ENCODE measurements at places on chromosomes 13 and 19.

DNA sequence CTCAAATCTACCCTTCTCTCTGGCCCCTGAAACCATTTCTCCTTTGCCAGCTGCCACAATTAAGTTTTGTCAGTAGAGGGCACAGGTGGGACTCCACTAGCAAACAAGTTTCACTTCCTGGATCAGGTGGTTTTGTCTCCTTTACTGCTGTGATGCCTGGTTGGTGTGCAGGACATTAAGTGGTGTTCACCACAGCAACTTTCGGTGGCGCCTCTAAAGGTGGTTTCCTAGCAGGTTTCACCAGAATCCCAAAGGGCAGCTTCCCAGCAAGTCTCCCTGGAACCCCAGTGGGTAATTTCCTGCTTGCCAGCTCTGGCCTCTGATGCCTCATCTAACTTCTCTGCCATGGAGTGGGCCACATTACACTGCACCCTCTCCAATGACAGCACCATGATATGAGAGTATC, 16.6 kb downstream of the MED4 start:
- DNase-seq, result peak; percentile 27

DNA sequence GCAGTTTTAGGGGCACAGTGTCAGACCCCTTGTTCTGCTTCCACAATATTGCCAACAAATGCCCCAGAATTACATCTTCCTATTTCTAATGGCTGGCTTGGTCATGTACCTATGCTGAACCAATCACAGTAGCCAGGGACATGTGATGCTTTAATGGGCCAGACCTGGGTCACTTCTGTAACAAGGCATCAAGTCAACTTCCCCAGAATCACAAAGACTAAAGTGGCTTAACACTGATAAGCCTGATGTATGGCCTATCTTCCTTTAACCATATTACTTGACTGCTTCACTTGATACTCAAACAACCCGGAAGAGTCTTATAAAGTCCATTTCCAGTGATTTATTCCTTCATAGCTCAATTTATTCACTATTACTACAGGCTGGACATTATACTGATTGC, 19.6 kb downstream of the LNX2 start:
- no peak for DNase-seq

DNA sequence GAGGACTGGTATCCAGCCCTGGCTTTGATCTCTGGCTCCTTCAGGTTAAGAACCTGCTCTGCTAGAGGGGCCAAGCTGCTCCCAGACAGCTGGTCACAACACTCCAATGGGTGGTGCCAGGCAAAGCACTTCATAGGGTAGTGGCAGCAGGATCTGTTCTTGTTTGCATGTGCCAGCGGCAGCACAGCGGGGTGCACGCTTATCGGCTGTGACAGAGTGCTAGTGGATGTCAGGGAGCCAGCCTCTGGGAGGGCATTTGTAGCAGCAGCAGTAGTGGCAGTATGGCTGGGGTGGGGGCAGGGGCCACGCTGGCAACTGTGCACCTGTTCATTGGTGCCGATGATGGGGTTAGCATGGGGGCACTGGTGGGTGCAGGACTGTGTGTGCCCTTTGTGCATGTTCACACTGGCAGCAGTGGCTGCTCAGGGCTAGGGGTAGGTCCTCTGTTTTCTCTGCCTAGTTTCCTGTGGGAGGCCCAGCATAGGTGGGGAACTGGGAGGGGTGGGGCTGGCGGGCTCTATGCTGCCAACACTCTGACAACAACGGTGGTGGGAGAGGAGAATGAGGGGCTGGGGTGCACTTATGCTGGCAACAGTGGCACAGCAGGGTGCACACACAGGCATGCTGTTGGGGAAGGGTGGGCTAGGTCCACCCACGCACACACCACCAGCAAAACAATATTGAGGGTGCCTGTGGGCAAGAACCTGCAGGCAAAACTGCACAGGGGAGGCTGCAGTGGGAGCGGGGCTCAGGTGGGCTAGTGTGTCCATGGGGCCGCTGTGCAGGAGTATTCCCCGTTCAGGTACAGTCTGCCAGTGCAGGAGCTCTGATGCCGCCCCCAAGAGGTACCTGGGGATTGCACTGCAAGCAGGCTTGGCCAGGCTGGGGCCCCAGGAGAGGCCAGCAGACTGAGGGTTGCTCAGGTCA, 19.3 kb downstream of the AP1M1 start:
- no peak for DNase-seq

- DNase-seq, result no peak
Observed at GRCh38 chr13:112968910-112969691, at the start of gene MCF2L. Gene MCF2L, plus strand, starts transcription at chr13:112969214. Its CDS starts 166 bp downstream, at chr13:112969380.

GRCh38 chr13:113838711-113839201, 25.1 kb downstream of the GAS6 start:
- no peak for DNase-seq

- DNase-seq, result no peak
Observed at GRCh38 chr19:3725121-3725520, 16.9 kb downstream of the TJP3 start.

- no peak for DNase-seq
Observed at GRCh38 chr13:47433461-47434005, 536.7 kb upstream of the HTR2A start.

DNA sequence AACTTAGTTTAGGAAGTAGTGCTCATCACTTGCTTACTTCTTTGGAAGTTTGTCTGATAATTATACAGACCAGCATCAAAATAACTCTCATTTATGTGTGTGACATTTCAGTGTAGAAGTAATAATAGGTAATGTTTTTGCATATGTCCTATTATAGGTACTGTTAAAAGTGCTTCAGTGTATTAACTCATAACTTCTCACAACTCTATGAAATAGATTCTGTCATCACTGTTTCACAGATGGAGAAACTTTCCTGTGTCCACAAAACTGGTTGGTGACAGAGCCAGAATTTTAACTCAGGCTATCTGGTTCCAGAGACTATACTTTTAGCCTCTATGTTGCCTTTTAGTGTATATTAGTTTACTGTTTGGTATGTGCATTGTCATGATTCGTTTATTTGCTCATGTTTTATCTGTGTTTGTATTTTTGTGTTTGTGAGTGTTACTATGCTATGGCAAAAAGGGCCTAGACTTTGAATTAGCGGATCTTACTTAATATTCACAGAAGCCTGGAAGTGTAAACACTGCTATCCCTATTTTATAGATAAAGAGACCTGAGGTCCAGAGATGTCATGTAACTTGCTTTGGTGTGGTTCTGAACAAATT, 12.7 kb downstream of the LPAR6 start:
- DNase-seq, result no peak

DNA sequence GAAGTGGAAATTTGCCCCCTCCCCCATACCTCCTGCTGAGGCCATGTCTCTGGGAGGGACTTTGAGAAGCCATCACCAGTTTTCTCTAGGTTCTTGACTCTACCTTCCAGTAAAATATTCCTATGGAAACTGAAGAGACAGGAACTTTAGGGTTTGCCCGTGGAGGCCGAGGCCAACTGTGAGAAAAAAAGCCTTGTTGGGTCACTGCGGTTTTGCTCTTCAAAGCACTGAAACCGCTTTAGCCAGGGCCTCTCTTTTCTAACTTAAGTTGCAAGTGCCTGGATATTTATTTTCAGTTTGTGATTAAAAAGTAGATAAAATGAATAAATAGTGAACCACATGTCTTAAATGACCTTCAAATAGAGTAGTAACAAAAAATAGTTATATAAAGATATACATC, 159.7 kb upstream of the TSC22D1 start:
- DNase-seq, result no peak

- peak; percentile 69 for DNase-seq
Observed at GRCh38 chr19:57406516-57407123, 4.3 kb upstream of the ZNF17 start.

- DNase-seq, result peak; percentile 93
Observed at GRCh38 chr19:11797491-11797890, 832 bp upstream of the ZNF491 start.

DNA sequence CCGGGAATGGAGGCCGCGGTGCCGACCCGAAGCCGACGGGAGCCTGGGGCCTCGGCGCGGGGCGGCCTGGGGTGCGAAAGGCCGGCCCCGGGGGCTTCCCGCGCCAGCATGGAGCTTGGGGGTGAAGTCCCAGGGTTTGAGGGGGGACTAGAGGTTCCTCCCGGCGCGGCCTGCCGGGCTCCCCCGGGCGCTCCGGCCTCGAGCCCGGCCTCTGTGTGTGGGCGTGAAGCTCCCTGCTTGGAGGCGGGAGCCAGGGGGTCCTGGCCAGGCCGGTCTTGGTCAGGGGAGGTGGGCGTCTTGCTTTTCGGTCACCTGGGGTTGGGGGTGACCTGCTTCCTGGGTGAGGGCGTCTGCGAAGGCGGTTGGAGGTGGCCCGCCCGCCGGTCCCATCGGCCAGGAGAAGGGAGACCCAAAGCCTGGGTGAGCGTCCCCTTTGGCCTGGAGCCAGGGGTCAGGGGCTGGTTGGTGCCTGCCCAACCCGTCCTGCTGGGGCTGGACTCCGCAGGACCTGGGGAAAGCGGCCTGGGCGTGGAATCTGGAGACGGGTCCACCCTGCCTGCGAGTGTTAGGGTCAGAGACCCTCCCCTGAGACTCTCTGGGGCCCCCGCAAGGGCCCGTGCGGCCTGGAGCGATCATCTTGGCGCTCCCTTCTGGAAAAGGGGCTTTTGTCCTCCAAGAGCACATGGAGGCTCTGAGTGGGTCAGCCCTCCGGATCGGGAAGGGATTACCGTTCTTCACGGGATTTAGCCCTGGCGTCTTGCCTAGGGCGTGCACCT, 535 bp downstream of the BSG start:
- DNase-seq, result peak; percentile 71

- DNase-seq, result no peak
Observed at GRCh38 chr13:20227288-20227687, 4.8 kb downstream of the GJB6 start.

DNA sequence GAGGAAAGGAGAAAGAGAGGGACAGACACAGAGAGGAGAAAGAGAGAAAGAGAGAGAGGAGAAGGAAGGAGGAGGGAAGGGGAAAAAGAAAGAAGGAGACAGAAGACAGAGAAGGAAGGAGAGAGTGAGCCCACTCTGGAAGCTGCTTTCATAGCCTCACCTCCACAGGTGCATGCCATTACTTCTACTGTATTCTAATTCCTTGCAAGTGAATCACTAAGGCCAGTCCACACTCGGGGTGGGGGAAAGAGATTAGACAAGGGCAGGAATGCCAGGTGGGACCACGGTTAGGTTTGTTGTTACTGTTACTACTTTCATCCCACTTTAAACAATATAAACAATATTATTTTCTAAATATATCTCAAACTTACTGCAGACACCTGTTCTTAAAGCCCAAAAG, 684.5 kb upstream of the ARGLU1 start:
- peak; percentile 9 for DNase-seq

GRCh38 chr19:32976223-32976805, 4.3 kb downstream of the FAAP24 start:
- peak; percentile 41 for DNase-seq

DNA sequence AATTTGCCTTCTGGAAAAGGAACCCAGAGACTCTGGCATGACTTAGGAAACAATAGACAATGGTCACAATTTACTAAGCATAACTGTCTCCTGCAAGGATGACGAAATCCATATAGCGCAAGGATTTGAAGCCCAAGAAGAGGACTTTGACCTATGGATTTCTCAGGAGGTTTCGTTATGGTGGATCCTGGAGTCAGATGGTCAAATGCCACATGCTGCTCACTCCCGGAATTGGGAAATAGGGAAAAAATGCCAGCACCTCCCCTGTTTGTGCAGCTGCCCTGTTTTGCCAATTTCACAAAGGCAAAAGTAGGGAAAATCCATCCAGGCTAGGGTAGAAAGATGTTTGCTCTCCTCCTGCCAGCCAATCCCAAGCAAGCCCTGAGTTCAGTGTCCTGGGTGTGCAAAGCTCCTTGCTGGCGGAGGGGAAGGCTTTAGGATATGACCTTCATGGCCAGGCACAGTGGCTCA, 23.4 kb downstream of the RDH8 start:
- no peak for DNase-seq

DNA sequence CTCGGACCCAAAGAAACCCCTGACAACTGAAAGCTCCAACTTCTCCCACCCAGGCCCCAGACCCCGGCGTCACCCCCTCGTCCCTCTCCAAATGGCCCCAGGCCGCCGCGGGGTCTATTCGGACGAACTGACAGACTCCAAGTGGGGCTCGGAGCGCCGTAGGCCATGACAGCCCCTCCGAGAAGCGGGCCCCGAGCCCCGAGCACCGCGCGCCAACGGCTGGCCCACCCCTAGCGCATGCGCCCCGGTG, 360 bp downstream of the DDX39A start:
- peak; percentile 87 for DNase-seq

DNA sequence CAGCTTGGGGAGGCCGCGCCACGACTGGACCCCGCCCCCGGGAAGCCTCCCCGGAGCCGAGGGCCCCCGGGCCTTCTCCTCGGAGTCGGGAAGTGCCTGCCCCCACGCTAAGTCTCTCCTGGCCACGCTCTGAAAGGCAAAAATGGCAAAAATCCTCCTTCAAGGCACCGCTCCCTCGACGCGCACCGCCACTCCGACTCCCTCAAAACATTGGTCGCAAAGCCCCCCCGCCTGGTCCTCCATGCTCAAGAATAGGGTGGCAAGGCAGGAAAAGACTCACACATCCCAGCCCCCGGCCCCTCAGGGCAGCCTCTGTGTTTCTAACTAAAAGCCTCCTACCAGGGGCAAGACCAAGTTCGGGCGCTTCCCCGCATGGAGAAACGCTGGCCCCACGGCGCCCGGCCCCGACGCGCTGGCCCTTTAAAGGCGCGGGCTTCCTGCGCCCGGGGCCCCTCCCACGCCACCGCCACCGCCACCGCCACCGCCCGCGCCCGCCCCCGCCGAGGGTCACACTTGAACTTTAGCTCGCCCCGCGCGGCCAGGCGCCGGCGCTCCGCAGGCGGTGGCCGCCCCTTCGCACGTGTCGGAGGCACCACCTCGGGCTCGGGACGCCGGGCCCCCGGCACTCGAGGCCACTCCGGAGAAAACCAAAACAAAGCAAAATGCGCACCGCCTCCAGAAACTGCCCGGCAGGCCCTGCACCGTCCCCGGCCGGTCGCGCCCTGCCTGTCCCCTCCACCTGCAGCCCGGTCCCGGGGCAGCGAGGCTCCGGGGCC, 1.9 kb downstream of the FOXO1 start:
- DNase-seq, result peak; percentile 29

- DNase-seq, result no peak
Observed at GRCh38 chr19:45322744-45323281, at the start of gene CKM. Gene CKM, minus strand, starts transcription at chr19:45322875. Its CDS starts 3,162 bp downstream, at chr19:45319713.

- DNase-seq, result no peak
Observed at GRCh38 chr13:99986741-99987140, 5.2 kb downstream of the ZIC2 start.

DNA sequence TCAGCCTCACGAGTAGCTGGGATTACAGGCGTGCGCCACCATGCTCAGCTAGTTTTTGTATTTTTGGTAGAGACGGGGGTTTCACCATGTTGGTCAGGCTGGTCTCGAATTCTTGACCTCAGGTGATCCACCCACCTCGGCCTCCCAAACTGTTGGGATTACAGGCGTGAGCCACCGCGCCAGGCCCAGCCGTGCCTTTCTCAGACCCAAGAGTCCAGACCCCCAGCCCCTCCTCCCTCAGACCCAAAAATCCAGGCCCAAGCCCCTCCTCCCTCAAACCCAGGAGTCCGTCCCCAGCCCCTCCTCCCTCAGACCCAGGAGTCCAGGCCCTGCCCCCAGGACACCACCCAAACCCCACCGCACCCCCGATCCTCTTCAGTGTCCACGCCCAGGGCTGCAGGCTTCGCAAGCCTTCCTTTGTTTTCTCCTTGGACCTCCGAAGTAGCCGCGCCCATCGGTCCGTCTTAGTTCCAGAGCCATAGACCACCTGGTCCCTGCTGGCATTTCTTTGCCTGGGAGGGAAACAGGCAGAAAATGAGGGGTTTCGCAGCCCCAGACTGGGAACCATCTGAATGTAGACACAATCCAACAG, 3.7 kb downstream of the TMC4 start:
- DNase-seq, result no peak

Data from RWPE1 (cell line).